Heart right ventricle (tissue), 16 donors: ENCODE measurements at places on chromosomes 16 and 17. TPM values are rescaled to one million over a fixed set of nuclear protein-coding genes. Genes with fewer than 3 reads are reported as not detected.
A peak's percentile ranks its signal among the peaks of the same experiment; 100 is the strongest.

DNA sequence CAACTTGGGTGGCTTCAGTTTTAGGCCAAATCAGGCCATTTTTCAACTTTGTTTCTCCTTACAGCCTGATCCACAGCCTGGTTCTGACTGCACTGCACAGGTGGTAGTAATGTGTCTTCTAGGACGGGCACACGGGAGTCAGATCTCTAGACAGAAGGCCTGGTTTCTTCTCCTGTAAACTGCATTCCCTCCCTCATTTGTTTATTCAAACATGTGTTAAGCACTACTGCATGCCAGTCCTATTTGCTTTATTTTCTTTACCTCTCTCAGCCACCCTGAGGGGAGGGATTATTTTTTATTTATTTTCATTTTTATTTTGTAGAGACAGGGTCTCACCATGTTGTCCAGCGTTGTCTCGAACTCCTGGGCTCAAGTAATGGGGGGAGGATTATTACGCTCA, 6.3 kb upstream of the KSR1 start:
- H3K27ac ChIP-seq = no peak overlapping the region
- DNase-seq = no peak
- H3K27me3 ChIP-seq = no peaks in the 10 kb centered on the region
- H3K36me3 ChIP-seq = no peaks in the 10 kb centered on the region
- H3K4me3 ChIP-seq = no peak overlapping the region
- H3K4me1 ChIP-seq = no peaks in the 10 kb centered on the region

DNA sequence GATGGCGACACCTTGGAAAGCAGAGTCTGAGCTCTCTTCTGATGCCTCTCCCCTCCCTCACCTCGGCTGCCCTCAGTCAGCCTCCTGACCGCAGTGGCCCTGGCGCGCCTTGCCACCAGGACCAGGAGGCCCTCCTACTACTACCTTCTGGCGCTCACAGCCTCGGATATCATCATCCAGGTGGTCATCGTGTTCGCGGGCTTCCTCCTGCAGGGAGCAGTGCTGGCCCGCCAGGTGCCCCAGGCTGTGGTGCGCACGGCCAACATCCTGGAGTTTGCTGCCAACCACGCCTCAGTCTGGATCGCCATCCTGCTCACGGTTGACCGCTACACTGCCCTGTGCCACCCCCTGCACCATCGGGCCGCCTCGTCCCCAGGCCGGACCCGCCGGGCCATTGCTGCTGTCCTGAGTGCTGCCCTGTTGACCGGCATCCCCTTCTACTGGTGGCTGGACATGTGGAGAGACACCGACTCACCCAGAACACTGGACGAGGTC, 4.4 kb downstream of the GPR142 start:
- DNase-seq = no peak
- H3K4me3 ChIP-seq = no peak overlapping the region
- H3K27me3 ChIP-seq = no peaks in the 10 kb centered on the region
- H3K4me1 ChIP-seq = peaks cover 16% of the 10 kb centered on the region

GRCh38 chr17:21029515-21029914, 13.3 kb downstream of the USP22 start:
- H3K27ac ChIP-seq = peak overlapping the region; percentile 51
- no peak for DNase-seq

GRCh38 chr17:69692171-69692570, 277.7 kb downstream of the MAP2K6 start:
- H3K27me3 ChIP-seq = no peaks in the 10 kb centered on the region
- H3K4me3 ChIP-seq = no peak overlapping the region
- DNase-seq = no peak
- H3K36me3 ChIP-seq = no peaks in the 10 kb centered on the region
- no peaks in the 10 kb centered on the region for H3K4me1 ChIP-seq

DNA sequence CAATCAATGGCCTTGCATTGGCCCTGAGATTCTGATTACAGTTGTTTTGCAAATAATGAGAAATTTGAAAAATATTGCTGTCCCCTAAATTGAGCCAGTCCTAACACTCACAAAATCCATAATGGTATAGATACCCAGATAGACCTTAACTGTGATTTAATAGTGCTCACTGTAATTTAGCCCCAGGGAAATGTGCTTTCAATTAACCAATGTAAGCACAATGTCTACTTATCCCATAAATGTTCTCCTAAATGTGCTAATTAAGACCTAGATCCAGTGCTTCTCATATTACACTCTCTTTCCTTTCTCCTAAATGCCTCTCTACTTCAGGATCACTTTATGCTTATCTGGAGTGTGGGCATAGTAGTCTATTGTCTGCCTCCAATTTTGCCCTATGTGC, 417.8 kb upstream of the CCL2 start:
- no peak overlapping the region for H3K27ac ChIP-seq
- no peak overlapping the region for H3K4me3 ChIP-seq
- H3K4me1 ChIP-seq = no peaks in the 10 kb centered on the region
- DNase-seq = no peak
- H3K36me3 ChIP-seq = no peaks in the 10 kb centered on the region
- peaks cover 49% of the 10 kb centered on the region for H3K27me3 ChIP-seq

GRCh38 chr17:8843344-8843743, 24.1 kb downstream of the PIK3R6 start:
- DNase-seq = no peak
- H3K4me3 ChIP-seq = no peak overlapping the region
- H3K27ac ChIP-seq = no peak overlapping the region
- no peaks in the 10 kb centered on the region for H3K4me1 ChIP-seq

DNA sequence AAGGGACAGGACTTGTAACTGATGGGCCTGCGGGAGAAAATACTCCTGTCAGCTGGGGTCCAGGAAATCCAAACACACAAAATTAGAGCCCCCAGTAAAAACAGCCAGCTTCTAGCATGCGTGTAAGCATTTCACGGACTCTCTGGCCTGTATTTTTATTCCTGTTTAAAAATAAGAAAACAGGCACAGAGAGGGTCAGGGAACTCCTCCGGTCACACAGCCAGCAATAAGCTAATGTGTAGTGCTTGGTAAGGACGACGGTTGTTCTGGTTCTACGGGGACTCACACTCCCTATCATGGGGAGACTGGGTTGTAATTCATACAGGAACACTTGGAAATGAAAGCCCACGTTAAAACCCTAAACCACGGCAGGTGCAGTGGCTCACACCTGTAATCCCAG, 1.5 kb upstream of the TCF25 start:
- peaks cover 23% of the 10 kb centered on the region for H3K36me3 ChIP-seq
- H3K4me3 ChIP-seq = no peak overlapping the region
- no peak overlapping the region for H3K27ac ChIP-seq
- H3K4me1 ChIP-seq = peaks cover 23% of the 10 kb centered on the region

- H3K27ac ChIP-seq = peak overlapping the region; percentile 13
- H3K4me1 ChIP-seq = peaks cover 80% of the 10 kb centered on the region
- H3K36me3 ChIP-seq = no peaks in the 10 kb centered on the region
- DNase-seq = no peak
Measured at GRCh38 chr16:19700319-19700781, 17.7 kb downstream of the KNOP1 start.

- no peak overlapping the region for H3K4me3 ChIP-seq
- no peak for DNase-seq
- H3K27ac ChIP-seq = no peak overlapping the region
- H3K27me3 ChIP-seq = peaks cover 3% of the 10 kb centered on the region
Measured at GRCh38 chr17:50462446-50462845, 6.2 kb downstream of the CHAD start.

GRCh38 chr17:81160306-81160705, 5.0 kb upstream of the PVALEF start:
- H3K36me3 ChIP-seq = no peaks in the 10 kb centered on the region
- H3K27me3 ChIP-seq = no peaks in the 10 kb centered on the region
- peaks cover under 1% of the 10 kb centered on the region for H3K4me1 ChIP-seq
- H3K4me3 ChIP-seq = peak overlapping the region; percentile 30

- H3K36me3 ChIP-seq = no peaks in the 10 kb centered on the region
- peak overlapping the region; percentile 58 for H3K4me3 ChIP-seq
- DNase-seq = no peak
- H3K27me3 ChIP-seq = no peaks in the 10 kb centered on the region
- peak overlapping the region; percentile 92 for H3K27ac ChIP-seq
Measured at GRCh38 chr16:22007159-22007508, 777 bp upstream of the MOSMO start.

DNA sequence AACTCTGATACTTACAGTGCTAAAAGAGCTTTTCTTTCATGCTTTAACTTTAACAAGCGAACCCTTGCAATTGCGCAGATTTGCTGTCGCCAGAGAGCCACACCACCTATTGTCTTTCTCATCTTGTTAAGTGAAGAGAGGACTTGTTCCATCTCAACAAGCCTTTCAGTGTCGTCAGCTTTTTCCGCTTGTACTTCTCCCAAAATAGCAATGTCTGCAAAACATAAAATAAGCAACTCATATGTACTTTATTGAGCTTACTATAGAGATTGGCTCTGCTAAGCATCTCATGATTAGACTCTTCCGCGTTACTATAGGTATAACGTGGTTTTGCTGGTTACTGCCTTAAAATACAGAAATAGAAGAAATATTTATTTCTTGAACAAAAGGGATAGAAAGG, 51.9 kb downstream of the ABCA8 start:
- no peak overlapping the region for H3K27ac ChIP-seq
- H3K4me3 ChIP-seq = no peak overlapping the region
- no peaks in the 10 kb centered on the region for H3K4me1 ChIP-seq

- no peaks in the 10 kb centered on the region for H3K36me3 ChIP-seq
- DNase-seq = no peak
- H3K4me3 ChIP-seq = peak overlapping the region; percentile 24
- peaks cover 16% of the 10 kb centered on the region for H3K27me3 ChIP-seq
Measured at GRCh38 chr16:46756772-46757171, 8.6 kb upstream of the MYLK3 start.

DNA sequence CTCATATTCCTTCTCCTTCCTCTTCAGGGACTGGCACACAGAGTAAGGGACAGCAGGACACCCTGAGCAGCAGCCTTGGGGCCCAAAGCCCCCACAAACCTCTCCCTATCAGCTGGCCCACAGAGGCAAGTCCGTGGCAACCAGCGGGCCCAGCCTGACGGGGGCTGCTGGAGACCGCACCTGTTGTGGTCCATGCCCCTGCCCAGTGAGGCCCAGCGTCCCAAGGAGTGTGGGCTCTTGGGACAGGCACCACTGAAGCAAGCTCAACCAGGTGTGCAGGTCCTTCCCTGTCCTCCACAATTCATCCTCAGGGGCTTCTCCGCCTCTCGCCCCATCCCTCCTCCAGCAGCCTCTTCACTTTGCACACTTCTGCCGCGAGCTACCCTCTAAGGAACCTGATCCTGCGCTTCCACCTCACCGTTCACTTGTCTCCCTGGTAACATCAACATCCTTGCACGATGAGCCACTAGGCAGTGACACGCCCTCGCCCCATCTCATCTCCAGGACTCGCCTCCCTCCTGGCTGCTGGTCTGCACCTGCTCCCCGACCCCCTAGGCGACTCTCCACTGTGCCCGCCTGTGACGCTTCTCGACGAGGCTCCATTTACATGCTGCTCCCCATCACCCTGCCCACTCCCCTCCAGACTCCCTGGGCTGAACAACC, 12.7 kb downstream of the MNT start:
- peaks cover 10% of the 10 kb centered on the region for H3K36me3 ChIP-seq
- H3K27me3 ChIP-seq = no peaks in the 10 kb centered on the region

DNA sequence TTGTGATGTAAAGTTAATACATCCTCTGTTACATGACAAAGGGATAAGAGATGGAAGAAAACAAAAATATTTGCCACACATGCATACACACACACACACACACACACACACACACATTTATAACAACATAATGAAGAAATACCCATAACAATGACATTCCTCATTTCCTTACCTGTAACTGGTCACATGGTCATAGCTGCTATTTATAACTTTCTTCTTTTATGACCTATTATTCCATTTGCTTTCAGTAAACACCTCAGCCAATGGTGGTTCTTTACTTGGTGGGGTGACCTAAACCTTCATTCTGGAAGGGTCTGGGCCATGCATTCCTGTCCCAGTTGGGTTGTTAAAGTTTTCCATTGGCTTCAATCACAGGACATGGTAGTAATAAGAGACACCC, 5.3 kb downstream of the MT2A start:
- DNase-seq = no peak
- H3K36me3 ChIP-seq = no peaks in the 10 kb centered on the region
- no peak overlapping the region for H3K27ac ChIP-seq
- peaks cover 58% of the 10 kb centered on the region for H3K4me1 ChIP-seq
- no peak overlapping the region for H3K4me3 ChIP-seq
- peaks cover 20% of the 10 kb centered on the region for H3K27me3 ChIP-seq

- H3K4me3 ChIP-seq = no peak overlapping the region
- H3K27ac ChIP-seq = no peak overlapping the region
- H3K27me3 ChIP-seq = no peaks in the 10 kb centered on the region
- H3K36me3 ChIP-seq = no peaks in the 10 kb centered on the region
- no peak for DNase-seq
Measured at GRCh38 chr16:11138769-11139325, 117.2 kb downstream of the SOCS1 start.

GRCh38 chr17:43591779-43592562, 45.8 kb upstream of the ETV4 start:
- no peaks in the 10 kb centered on the region for H3K36me3 ChIP-seq
- no peaks in the 10 kb centered on the region for H3K27me3 ChIP-seq
- no peak overlapping the region for H3K4me3 ChIP-seq
- H3K27ac ChIP-seq = peak overlapping the region; percentile 89

GRCh38 chr16:47229053-47230050, 85.6 kb upstream of the NETO2 start:
- H3K27ac ChIP-seq = no peak overlapping the region
- H3K4me1 ChIP-seq = no peaks in the 10 kb centered on the region
- no peaks in the 10 kb centered on the region for H3K27me3 ChIP-seq
- no peak for DNase-seq
- no peaks in the 10 kb centered on the region for H3K36me3 ChIP-seq

The CRYBA1 gene
- not detected for total RNA-seq

The SYCE1L gene
- total RNA-seq = 0.88 TPM

The NACA2 gene
- not detected for total RNA-seq

The TMEM114 gene
- not detected for total RNA-seq

The TEX14 gene
- total RNA-seq = not detected

The ANKS4B gene
- total RNA-seq = not detected

The EVPLL gene
- not detected for total RNA-seq

The KRTAP9-7 gene
- not detected for total RNA-seq

The SCGB1C2 gene
- not detected for total RNA-seq

The TNFSF12 gene
- 23.3 TPM for total RNA-seq

The KRT33A gene
- total RNA-seq = not detected

The GP1BA gene
- total RNA-seq = not detected

The ITGB4 gene
- total RNA-seq = 7.9 TPM

The CAPNS2 gene
- total RNA-seq = 0.45 TPM

The BRICD5 gene
- total RNA-seq = 8.2 TPM

The ACSM2A gene
- total RNA-seq = not detected
